ENCODE measurements at places on chromosomes 1 and 21.

DNA sequence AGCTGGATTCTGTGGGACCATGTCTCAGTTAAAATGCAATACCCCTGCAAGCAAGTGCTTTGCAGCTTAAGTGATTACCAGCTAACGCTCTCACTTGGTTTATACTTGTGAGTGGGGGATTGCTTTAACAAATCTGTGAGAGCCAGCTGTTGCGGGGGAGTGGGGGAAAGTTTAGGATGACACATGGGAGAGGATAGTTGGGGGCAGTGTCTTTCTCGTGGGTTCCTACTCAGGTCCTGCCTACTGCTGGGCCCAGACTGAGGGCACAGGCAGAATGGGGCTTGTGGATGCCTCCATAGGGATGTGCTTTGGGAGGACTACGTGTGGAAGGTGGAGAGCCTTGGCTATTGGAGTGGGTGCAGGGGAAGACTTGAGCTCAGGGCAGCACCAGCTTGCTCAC, 60.1 kb downstream of the ELK4 start:
- DNase-seq = no peak

DNA sequence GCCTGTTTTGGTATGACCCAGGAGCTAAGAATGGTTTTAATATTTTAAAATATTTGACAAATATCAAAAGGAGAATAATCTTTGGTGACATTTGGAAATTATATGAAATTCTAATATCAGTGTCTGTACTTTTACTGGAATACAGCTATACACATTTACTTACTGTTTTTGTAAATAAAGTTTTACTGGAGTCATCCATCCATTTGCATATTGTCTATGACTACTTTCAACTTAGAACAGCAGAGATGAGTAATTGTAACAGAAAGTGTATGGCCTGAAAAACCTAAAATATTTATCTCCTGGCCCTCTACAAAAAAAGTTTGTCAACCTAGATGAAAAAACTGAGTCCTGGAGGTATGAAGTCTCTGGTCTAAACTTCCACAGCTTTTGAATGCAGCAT, 5.8 kb upstream of the MAP3K7CL start:
- DNase-seq = no peak

DNA sequence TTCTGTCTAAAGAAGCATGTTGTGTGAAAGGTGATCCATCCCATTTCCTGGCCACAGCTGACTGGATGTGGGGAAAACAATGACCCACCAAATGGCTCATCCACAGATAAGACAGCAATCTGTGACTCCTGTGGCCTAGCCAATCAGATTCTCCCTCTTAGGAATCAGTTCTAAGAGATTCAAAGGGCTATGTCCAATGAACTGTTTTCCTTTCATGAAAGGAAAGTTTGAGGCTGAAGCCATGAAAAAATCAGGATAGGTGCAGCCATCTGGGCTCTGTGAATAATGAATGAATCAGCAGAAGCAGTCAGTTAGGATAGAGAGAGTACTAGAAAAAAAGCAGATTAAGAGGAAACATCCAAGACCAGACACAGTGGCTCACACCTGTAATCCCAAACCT, 164.7 kb downstream of the NRIP1 start:
- no peak for DNase-seq

DNA sequence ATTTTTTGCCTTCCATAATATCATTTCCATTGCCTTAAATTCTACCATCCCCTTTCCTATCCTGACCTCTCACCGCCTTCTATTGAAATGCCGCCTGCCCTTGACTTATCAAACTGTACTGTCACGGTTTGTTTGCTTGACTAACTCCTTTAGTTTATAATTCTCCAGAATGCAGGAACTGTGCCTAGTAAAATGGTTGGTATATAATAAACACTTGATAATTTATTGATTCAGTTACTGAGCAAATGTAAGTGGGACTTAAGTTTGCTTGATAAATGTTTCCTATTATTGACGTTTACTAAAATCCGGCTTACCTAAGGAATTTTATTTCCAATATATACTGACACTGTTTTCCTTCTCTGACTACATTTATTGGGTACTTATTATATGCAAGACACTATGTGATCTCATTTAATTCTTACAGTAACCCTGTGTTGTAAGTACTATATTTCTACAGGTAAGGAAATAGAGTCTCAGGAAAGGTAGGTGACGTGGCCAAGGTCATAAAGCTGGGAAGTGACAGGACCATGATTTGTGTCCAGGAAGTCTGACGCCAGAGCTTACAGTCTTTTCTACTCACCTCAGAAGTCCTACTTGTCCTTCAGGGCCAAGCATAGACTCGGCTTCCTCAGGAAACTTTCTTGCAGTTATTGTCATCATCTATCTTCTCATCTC, 35.7 kb downstream of the DPT start:
- no peak for DNase-seq

- no peak for DNase-seq
Measured at GRCh38 chr1:226027538-226028217, 28.5 kb upstream of the SDE2 start.

DNA sequence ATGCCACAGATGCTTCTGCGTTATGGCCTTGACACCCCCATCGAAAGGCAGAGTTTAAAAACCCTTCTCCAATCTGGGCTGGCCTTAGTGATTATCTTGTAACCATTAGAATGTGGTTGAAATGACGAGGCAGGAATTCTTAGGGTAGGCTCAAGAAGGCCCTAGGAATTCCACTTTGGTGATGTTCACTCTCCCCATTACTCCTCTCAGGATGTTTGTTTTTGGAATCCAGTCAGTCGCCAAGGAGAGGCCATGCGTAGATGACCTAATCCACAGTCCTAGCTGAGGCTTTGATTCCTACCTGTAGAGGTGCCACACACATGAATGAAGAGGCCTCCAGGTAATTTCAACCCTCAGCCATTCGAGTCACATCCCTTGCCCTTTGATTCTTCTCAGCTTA, 318.2 kb downstream of the NEGR1 start:
- no peak for DNase-seq

DNA sequence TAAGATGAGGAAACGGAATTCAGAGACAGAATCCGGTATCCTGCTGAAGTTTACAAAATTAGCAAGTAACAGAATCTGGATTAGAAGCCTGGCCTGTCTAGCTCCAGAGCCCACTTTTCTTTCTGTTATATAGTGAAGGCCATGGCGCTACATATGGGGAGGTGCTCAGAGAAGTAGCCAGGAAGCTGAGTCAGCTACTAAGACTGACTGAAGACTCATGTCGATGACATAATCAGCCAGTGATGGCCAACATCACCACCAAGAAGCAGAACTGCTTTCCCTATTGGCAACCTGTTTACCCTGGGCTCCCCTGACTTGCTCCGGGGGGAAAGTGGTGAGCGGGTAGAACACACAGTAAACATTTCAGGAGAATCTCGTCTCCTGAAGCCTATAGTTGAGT, 18.8 kb downstream of the LRRC52 start:
- DNase-seq = no peak

GRCh38 chr1:83516369-83516768, 482.6 kb downstream of the TTLL7 start:
- DNase-seq = no peak

DNA sequence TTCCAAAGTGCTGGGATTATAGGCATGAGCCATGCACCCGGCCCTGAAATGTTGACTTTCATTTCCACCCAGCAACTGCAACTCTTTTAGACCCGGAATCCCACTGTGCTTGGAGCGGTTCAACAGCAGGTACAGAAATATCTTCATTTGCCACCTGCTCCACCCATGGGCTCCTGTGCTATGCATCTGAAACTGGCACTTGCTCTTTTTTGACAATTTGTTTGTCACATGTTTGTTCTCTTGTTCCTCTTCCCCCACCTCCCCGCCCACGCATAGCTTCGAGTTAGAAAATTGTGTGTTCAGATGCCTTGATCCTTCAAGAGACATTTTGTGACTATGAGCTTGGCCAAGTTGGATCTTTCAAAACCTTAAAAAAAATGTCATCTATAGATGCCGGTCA, 2.4 kb upstream of the IFNLR1 start:
- no peak for DNase-seq

- no peak for DNase-seq
Measured at GRCh38 chr1:228081578-228082213, 812 bp upstream of the ARF1 start.

- no peak for DNase-seq
Measured at GRCh38 chr1:240652549-240652948, 40.6 kb upstream of the GREM2 start.

- DNase-seq = no peak
Measured at GRCh38 chr1:81509594-81509993, 291.1 kb upstream of the ADGRL2 start.

DNA sequence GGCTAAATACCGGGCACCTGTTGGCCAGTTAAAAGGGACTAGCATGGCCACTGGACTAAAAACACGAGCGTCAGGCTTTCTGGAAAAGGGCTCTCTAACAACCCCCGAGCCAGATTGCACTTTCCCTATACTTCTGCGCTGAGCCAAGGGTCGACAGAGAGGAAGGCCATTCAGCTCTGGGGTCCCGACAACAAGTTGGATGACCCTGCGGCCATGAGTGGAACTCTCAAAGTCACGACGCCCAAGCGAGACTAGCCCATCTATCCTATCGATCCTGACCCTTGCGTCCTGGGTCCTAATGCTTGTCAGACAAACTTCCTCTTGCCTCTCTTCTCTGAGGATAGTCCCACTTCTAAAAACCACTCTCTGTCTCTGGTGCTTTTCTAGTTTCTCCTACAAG, 99.9 kb upstream of the PRDX6 start:
- no peak for DNase-seq

GRCh38 chr21:42276076-42276475, 39.1 kb downstream of the TFF3 start:
- DNase-seq = no peak

- no peak for DNase-seq
Measured at GRCh38 chr1:111334169-111334568, 43.5 kb downstream of the CHIA start.

DNA sequence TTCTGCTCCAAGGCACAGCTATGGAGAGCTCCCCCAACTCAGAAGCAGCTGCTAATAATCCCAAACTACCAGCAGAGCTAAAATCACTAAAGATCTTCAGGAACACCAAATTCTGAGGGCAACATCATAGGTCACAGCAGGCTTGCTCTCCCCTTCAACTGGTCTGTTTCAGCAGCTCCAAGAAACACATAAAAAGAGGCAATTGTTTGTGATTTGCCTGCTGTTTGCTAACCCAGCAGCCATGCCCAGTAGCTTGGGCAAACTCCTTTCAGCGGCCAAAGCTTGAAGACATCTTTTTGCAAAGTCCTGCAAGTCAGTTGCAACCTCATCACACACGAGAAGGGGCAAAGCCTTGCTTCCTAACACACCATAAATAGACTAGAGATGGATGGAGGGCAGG, 8.9 kb downstream of the ERI3 start:
- DNase-seq = no peak

DNA sequence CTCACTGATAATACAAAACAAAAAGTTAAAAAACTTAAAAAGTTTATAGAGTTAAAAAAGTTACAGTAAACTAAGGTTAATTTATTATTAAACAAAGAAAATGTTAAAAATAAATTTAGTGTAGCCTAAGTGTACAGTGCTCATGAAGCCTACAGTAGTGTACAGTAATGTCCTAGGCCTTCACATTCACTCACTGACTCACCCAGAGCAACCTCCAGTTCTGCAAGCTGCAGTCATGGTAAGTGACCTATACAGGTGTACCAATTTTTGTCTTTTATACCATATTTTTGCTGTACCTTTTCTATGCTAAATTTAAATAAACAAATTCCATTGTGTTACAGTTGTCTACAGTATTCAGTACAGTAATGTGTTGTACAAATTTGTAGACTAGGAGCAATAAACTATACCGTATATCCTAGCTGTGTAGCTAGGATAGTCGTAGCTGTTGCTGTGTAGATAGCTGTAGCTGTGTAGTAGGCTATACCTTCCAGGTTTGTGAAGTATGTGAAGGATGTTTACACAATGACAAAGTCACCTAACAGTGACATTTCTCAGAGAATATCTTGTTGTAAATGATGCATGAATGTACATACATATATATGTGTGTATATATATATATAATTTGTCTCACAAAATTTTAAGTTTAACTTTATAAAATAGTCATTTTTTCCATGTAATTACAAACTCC, 140.2 kb downstream of the TGFB2 start:
- DNase-seq = no peak

DNA sequence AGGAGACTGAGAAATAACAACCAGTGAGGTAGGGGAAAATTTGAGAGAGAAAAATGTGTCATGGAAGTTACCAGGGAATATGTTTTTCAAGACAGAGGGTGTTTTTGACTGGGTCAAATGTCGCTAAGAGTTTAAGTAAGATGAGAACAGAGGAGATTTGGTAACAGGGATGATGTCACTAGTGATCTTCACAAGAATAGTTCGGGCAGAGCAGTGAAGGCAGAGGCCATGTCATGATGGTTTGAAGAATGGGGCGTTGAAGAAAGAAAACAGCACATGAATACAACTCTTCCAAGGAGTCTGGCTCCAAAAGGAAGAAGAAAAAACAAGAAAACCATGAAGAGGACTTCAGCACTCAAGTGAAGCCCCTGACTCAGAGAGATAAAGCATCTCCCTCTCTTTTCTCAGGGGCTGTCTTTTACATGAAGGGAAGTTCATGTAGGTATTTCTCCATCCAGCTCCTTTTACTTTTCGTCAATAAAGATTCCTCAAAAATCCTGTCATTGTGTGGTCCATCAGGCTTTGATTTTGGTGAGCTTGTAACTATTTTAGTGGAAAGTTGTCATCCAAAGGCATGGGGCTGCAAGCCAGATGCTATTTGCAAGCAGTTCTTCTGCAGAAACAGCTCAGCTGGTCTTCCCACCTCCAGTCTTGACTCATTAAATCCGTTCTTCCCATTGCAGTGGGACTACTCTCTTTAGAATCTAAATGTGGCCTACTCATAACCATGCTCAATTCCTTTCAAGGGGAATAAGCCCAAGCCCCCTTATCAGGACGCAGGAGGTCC, 397.3 kb downstream of the LMX1A start:
- DNase-seq = no peak

All from NK-92 treated with Interleukin-12 subunit alpha and Interleukin-12 subunit beta, amount 100 ng/mL, for 24 hours (cell line).